ENCODE measurements at places on chromosomes 1 and 21.

- no peak for DNase-seq
Observed at GRCh38 chr1:158053276-158053675, 59.8 kb downstream of the KIRREL1 start.

GRCh38 chr1:29682919-29683295 is 446.6 kb downstream of the PTPRU start:
- no peak for DNase-seq

DNA sequence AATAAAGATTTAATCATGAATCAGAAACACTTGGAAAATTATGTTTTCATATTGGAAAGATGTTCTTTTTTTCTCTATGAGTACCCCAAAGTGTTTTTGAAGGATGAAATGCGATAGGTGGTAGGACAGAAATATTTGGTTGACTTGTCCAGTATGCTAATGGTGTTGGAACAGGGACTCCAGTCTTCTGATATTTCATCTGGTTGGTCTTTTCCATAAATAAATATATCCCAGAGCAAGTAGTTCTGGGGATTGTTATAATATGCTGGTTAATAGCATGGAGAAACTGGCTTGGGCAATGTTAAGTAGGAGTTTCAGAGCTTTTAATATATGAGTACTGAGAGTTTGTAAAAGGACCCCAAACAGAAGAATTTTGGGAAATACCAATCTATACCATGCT is 8.7 kb downstream of the PGM1 start:
- no peak for DNase-seq

- DNase-seq = no peak
Observed at GRCh38 chr1:38332649-38333310, 286.2 kb upstream of the POU3F1 start.

- DNase-seq = no peak
Observed at GRCh38 chr1:189336115-189337100, 1141.3 kb downstream of the BRINP3 start.

DNA sequence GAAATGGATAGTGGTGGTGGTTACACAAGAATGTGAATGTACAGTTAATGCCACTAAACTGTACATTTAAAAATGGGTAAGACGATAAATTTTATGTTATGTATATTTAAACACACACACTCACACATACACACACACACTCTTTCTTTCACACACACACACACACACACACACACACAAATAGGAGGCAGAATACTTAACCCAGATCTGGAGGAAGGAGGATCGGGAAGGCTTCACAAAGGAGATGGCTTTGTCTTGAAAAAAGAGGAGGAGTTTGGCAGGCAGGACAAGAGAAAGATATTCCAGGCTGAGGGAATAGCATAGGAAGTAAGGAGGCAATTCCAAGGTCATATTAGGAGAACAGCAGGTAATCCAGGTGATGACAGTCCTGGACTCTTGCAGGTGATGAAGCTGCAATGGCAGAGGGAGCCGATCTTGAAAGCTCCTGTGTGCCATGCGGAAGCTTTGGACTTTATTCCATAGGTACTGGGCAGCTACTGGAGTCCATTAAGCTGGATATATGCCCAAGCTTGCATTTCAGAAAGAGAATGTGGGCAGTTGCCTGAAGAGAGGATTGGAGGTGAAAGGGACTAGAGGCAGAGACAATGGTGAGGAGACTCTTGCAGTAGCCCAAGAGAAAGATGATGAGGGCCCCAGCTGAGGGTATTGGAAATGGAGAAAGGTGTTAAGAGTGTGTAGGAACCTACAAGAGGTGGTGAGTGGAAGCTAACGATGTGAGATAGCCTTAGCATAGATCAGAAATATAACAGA is 15.4 kb upstream of the LYST start:
- DNase-seq = no peak

GRCh38 chr1:44359234-44359935 is 4.3 kb upstream of the ERI3 start:
- no peak for DNase-seq

All from stimulated activated CD8-positive, alpha-beta memory T cell treated with anti-CD3 and anti-CD28 coated beads, Interleukin-15, amount 100 ng/mL, for 24 hours (primary cell).